CD8-positive, alpha-beta T cell (primary cell): ENCODE measurements at places on chromosomes 5 and 9. TPM values are rescaled to one million over a fixed set of nuclear protein-coding genes. Genes with fewer than 3 reads are reported as not detected.

Gene LEAP2
- total RNA-seq, result 0.14 TPM

Gene SLC4A9
- total RNA-seq, result not detected

Gene NR4A3
- total RNA-seq, result 122 TPM

Gene SLC25A48
- total RNA-seq, result not detected

Gene IRX4
- not detected for total RNA-seq

Gene GRIN1
- not detected for total RNA-seq
